ENCODE measurements at places on chromosomes 3 and 15.
A peak's percentile ranks its signal among the peaks of the same experiment; 100 is the strongest.

DNA sequence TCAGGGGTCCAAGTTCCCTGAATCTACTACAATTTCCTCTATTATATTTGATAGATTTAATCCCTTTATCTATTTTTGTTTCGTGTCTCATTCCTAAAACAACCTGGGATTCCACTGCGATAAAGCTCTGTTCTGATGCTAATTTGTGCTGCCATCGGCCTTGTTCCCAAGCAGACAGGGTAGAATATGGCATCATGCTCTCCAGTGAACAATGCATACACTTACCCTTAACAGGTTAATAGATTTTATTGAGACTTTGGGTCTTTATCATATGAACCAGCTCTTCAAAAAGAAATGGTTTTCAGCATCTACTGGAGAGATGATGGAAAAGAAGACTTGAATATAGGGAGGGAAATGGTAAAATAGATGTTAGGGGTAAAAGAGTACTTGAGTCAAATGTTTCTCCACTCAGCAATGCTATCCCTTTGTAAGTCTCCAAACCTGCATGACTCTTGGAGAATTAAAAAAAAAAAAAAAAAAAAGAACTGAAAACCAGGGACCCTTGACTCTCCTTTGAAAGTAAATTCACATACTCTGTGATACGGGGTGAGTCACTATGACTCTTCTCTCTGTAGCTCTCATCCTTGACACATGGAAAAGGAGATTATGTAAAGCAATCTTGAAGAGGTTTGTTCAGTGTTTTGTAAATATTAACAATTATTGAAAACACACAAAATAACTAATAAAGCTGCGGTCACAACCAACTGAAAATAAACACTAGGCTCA, 268.8 kb downstream of the ZBTB20 start:
- DNase-seq = no peak

DNA sequence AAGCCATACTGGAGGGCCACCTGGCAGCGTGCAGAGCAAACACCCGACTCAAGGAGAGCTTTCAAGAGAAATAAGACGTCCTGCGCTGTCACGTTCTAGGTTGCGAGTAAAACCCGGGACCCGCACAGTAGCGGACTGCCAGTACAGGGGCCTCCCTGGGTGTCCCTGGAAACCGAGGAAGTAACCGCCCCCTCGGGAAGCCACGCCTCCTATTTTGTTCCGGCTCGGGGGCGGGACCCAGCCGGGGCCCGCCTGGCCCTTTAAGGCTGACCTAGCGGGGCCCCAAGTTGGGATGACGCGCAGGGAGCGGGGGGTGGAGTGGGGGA, 218 bp upstream of the MAPKAPK3 start:
- peak; percentile 86 for DNase-seq

- no peak for DNase-seq
Observed at GRCh38 chr3:22176911-22177310, 425.9 kb upstream of the ZNF385D start.

GRCh38 chr3:134030379-134031347, 938 bp upstream of the SLCO2A1 start:
- DNase-seq = no peak

DNA sequence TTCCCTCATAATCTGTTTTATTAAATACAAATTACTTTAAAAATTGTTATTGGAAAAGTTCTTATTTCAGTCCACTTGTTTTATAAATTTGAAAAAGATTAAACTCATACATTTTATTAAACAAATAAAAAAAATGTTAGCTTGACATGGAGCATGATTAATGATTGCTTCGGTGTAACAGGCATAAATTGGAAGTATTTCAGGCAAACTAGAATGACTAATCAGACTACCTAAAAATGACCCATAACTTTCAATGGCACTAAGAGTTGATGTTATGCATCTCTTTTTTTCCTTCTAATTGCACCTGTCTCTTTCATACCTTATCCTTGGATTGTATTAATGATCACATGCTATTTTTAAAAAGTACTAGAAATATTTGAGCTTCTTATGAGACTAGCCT, 343.3 kb downstream of the ZNF385D start:
- DNase-seq = no peak

DNA sequence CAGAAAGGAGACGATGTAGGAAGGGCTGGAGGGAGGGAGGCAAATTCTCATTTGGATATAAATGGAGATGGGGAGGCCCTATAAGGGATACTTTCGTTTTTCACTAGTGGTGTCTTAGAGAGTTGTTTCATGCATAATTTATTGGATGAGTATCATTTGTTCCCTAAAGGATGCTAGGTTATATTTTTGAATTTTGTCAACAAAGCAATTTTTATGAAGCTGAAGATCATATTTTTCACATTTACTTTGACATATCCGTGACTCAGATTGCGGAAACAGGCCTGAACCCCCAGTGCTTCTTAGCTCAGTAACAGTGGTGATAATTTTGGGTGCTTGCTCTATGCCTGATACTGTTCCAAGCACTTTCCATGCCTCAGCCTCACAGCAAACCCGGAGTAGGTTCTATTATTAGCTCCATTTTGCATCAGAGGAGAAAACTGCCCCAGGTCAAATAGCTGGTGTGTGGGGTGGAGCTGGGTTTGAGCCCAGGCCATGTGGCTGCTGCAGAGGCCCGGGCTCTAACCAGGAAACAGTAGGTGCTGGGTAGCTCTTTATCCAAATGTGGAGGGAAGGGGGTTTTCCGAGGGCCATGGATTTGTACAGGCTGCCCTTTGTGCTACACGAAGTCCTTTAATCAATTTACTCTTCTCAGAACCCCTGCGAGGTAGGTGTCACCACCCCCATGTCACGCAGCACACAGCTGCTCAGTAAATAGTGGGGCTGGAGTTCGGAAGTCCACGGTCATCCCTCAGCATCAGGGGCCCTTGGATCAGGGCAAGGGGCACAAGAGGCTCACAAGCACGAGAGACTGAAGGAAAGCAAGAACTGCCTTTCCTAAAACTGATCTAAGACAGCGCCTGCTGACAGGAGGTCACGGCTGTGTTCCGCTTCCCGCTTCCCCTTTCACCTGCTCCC, 99.1 kb downstream of the SLC49A4 start:
- DNase-seq = no peak

- DNase-seq = no peak
Observed at GRCh38 chr3:18369551-18370185, 55.5 kb downstream of the SATB1 start.

GRCh38 chr3:77222701-77223100, 182.8 kb downstream of the ROBO2 start:
- no peak for DNase-seq

DNA sequence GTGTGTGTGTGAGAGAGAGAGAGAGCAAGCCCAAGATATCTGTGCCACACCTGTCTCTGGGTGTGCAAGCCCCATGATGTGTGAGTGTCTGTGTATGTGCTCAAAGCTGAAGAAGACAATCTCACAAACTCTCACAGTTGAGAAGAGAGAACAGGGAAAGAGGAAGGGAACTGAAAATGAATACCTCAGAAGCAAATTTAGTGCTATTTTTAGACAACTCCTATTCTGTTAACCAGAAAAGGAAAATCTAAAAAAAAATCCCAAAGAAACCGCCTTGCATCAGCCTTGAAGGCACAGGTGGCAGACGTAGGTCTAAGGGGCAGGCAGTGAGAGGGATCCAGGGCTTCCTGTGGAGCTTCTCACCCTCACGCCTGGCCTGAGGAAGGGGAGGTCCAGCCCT, 47.8 kb downstream of the ATP2B2 start:
- no peak for DNase-seq

GRCh38 chr3:108485146-108485545, 25.2 kb downstream of the MYH15 start:
- DNase-seq = no peak

GRCh38 chr15:19899021-19899824, 642.4 kb downstream of the GOLGA6L6 start:
- DNase-seq = no peak

GRCh38 chr15:72169921-72170611, 27.5 kb downstream of the GRAMD2A start:
- no peak for DNase-seq

GRCh38 chr3:1190569-1190968, 97.7 kb downstream of the CNTN6 start:
- DNase-seq = no peak

- DNase-seq = peak; percentile 18
Observed at GRCh38 chr3:182682263-182683241, 110.8 kb upstream of the ATP11B start.

DNA sequence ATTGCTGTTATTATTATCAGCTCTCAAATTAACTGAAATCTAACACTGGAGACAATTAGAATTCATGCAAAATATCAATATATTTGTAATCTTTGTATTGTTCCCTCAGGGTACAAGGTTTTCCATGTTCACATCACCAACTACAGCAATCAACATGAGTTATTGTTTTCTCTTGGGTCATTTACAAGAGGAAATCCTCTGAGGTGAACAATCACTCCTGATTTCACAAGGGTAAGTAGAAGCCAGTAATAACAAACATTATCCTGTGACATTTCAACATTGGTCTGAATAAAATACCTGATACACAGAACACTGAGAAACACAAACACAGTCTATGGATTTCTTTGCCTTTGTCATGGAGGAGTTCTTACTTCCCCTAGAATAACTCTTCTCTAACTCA, 174.0 kb downstream of the SUCNR1 start:
- DNase-seq = no peak

DNA sequence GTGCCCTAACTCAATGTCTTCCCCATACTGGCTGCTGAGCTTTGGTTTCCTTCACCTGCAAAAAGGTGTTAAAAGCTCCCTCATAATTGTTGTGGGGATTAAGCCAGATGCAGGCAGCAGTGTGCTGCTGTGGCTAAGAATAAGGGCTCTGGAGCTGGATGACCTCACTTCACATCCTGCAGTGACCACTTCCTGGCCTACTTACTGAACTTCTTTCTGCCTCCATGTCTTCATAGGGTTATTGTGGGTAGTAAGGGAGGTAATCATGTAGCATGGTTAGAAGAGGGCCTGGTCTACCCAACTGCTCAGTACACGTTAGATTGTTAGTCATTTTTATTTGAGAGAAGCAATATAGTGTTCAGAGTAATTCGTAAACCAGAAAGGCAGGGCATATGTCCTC, 18.4 kb downstream of the GYG1 start:
- DNase-seq = no peak

DNA sequence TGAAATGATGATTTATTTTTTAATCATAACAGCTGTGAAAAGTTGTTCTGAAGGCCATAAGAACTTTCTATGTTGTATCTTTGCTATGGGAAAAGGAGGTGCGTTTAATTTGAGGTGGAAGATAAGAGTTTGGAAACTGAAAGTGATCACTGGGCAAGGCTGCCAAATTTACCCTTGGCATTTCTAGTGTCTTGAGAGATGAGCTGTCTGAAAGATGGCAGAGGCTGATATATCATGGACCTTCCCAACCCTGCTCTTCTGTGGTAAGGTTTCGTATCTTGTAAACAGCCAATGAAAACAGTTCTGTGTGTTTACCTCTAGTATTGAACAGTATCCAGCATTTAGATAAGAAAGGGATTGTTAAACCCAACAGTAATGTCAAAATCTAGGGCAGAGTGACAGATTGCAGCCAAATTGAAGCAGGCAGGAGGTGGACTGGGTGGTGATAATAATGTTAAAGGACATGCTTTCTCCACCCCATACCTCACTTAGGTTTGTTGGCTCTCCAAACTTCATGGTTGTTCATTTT, 15.8 kb upstream of the NFKBIZ start:
- no peak for DNase-seq

DNA sequence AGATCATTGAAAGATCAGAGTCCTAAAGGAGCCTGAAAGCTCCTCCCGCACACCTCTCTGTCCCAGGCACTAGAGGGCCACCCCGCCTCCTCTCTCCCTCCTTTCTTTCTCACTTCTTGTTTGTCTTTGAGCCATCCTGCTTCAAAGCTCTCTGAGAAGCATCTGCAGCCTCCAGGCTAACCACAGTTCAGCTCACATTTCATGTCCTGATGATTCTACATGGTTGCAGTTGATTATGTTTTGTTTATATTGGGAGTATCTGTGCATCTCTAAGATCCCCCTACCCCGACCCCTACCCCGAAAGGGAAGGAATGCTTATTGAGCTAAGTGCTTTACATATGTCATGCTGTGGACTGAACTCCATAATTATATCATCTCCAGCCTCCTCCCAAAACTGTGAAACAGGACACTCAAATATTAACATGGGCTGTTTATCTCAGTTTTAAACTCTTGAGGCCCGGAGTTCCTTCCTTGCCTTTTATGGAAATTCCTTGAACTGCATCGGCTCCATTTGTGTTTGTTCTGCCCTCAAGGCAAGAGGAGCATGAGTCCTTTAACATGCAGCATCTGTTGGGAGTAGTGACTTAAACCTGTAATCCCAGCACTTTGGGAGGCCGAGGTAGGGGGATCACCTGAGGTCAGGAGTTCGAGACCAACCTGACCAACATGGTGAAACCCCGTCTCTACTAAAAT, 30.9 kb downstream of the MGLL start:
- no peak for DNase-seq

GRCh38 chr15:40046721-40047414, 7.9 kb upstream of the SRP14 start:
- peak; percentile 61 for DNase-seq

DNA sequence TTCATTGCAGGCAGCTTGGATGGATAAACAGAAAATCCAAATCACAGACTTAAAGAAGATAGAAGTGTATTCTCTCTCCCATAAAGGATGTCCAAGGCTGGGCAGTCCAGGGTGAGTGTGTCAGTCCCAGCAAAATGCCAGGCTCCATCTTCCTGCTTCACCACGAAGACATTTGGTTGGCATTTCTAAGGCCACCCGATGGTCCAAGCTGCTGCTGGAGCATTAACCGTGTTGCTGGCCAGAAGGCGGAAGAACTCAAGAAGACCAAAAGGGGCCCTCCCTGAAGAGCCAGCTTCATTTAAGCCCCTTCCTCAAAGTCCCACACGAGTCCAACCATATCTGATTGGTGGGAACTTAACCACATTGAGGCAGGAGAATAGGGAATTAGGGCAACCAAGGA, 3.0 kb upstream of the CYP11A1 start:
- no peak for DNase-seq

DNA sequence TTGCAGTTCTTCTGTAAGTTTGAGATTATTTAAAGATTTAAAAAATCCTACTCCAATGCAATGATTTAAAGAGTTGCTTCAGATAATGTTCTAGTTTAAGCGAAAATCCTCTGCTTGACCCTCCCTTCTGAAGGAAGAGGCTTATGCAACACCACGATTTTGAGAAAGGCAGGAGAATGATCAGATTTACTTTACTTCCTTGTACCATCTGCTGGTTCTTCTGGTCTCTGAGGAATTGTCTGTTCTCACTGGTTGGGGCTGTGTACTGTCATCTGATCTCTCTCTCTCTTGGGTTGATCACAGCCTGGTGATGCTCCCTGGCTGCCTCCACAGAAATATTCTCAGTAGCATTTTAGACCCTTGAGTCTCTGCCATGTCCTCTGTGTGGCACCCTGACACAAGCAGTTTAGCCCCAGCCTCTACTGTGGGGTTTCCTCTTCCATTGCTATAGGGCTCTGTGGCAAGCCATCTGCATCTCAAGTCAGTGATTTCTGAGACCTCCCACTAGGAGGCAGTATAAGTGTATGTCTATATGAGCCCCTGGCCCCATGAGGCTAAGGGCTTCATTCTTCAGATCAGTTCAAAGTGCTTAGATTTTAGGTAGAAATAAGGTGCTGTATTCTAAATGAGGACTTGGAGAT, 50.8 kb upstream of the PLAAT1 start:
- DNase-seq = no peak

- DNase-seq = no peak
Observed at GRCh38 chr3:56839784-56840715, 38.3 kb upstream of the ARHGEF3 start.

GRCh38 chr15:80747317-80748053, 31.7 kb upstream of the CEMIP start:
- no peak for DNase-seq

All from inflammatory macrophage treated with lipopolysaccharide for 1 hour (primary cell).